ENCODE measurements at places on chromosomes 7 and 10.
A peak's percentile ranks its signal among the peaks of the same experiment; 100 is the strongest.

DNA sequence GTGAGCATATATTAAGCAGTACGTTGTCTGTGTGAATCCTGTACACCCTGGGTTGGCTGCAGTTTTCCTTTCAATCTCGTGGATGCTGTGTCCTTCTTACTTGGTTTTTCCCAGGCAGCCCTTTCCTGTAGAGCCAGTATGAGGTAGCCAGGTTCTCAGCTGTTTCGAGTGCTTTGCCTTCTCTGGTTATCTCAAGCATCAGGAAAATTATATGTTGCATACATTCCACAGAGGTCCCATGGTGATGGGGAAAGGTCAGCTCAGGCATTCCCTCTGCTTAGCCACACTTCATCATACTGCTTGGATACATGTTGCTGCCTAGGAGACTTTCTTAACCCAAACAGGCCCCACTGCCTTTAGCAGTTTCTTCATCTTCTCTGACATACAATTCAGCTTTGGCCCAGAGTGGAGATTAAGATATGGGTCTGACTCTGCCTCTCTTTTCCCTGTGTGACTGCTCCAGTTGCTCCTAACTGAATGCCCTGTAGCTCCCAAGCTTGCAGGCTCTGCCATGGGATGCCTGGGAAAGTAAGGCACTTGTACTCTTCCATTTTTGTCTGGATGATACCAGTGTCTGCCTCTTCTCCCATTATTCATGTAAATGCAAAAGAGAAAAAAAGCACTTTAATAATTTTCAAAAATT lies 11.3 kb downstream of the GNAI1 start:
- peak; percentile 87 for DNase-seq

- peak; percentile 88 for DNase-seq
These were observed 54.4 kb downstream of the SH3PXD2A start for GRCh38 chr10:103800789-103801540.

DNA sequence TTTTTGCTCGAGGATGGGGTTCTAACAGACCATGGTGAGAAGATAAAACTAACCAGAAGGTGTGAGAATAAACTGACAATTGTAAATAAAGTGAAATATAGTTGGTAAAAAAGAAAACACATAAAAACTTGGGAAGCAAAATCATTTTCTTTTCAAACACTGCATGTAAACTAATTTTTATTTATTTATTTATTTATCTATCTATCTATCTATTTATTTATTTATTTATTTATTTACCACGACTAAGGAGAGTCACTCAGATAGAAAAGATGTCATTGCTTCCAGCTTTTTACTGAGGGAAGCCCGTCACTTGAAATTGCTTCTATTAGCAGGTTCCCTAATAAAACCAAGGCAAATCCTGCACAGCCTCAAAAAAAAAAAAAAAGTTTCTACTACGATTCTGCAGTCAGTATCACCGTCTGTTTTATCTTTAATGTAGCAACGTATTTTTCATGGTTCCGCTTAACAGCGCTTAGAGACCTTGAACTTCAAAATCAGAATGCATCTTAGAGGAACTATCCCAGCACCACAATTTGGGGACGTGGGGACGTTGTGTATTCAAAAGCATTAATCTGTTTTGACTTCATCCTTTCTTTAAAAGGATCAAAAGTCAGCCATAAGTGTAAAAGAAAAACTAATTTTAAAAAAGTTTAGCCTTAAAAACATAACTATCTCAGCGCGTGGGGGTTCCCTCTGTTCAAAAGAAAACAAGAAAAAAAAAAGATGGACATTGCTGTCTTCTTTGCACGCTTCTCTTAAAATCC lies 33.3 kb upstream of the EBLN1 start:
- no peak for DNase-seq

DNA sequence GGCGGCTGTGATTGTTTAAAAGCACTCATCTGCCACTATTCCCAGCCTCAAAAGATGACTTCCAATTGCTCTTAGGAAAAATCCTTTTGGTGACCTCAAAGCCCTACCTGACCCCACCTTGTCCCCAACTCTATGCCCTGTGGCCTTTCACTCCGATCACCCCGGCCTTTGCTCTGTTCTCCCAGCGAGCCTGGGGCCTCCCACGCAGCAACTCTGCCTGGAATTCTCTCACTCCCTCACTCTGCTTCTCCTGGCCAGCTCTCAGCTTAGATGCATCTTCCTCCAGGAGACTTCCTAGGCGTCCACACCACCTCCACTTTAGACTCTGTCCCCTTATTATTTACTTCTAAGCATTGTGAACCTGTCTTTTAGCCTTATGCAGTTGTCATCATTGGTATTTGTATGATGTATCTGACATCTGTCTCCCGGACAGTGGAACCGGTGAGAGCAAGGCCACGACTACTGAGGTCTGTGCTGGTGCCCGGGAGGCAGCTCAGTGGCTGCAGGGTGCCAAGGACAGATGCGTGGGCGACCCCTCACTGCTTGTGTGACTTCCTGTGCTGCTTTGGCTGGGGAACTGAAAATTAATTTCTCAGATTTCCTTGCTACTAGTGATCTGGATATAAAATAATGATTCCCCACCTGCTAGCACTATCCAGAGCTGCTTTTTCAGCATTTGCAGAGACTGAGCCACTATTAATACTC lies 63.0 kb downstream of the PIP4K2A start:
- DNase-seq = no peak

DNA sequence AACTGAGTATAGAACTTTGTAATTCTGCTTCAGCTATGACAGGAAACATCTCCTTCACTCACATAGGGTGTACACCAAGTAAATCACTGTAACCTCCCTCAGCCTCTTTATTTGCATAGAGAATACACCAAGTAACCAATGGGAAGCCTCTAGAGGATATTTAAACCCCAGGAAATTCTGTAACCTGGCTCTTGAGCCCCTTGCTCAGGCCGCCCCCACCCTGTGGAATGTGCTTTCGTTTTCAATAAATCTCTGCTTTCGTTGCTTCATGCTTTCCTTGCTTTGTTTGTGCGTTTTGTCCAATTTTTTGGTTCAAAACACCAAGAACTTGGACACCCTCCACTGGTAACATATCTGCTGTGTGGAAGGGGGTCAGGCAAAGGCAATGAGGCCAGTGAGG lies 60.2 kb downstream of the CLRN3 start:
- no peak for DNase-seq

DNA sequence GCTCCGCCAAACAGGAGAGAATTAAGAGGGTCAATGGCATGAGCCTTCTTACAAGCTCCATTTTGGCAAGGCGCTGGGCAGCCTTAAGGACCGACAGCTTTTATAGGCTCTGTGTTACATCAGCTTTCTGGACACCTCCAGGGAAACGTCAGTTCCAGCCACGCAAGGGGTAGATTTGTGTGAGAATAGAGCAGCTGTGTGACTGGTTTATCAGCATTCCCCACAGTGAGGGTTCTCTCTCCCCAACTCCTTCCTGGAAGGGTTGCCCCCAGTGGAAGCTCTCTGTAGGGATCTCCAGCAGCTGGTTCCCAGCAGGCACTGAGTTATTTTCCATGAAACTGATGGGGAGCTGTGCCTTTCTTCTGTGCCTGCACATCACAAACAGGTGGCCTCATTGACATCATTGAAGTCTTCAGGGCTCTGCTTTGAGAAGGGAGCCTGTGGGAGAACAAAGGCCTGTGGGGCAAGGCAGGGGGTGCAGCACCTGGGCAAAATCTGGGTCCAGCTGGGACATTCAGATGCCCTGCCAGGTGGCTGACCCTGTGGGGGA lies at the start of gene CUZD1:
TSS of gene CUZD1 (minus strand) at position 75 of the 550 bp plus-strand sequence. CDS start at position 61, 14 bp downstream.
- no peak for DNase-seq

DNA sequence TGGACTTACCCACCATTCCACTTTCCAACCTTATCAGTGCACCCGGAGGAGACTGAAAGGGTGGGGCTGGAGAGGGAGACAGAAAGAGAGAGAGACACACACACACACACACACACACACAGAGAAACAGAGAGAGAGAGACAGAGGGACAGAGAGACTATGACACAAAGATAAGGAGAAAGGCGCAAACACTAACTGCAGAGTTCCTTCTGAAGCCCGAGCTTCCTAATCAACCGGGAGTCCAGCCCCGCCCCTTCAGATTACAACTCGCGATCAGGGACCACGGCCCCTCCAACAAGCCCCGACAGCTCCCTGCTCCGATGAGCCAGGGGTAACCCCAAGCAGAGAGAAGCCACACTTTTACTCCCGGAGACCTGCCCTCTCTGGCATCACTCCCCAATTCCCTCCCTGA lies 499 bp downstream of the GAL3ST4 start:
- no peak for DNase-seq

DNA sequence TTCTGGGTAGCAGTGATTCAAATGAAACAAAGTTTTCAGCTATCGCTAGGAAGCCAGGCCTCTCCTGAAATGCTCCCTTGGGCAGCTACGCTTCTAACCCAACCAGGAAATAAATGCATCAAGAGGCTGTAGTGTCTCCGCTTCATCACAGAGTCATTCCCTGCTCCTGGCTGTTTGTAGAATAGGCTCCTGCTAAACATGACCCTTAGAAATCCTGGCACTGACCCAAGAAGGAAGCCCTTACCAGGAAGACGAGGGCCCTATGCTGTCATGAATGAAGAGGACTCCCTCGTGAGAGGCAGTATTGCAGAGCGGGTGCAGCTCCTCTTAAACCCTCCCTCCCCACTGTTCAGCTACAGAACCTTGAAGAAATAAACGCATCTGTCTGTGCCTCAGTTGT lies 48.3 kb downstream of the NOD1 start:
- no peak for DNase-seq

GRCh38 chr7:7201578-7202374 lies 19.4 kb downstream of the C1GALT1 start:
- no peak for DNase-seq

GRCh38 chr7:38907066-38907465 lies 1.9 kb downstream of the VPS41 start:
- DNase-seq = no peak

- peak; percentile 71 for DNase-seq
These were observed 562 bp downstream of the GRK5 start for GRCh38 chr10:119207713-119208552.

- DNase-seq = no peak
These were observed 51.3 kb upstream of the ITPRID1 start for GRCh38 chr7:31462636-31463035.

DNA sequence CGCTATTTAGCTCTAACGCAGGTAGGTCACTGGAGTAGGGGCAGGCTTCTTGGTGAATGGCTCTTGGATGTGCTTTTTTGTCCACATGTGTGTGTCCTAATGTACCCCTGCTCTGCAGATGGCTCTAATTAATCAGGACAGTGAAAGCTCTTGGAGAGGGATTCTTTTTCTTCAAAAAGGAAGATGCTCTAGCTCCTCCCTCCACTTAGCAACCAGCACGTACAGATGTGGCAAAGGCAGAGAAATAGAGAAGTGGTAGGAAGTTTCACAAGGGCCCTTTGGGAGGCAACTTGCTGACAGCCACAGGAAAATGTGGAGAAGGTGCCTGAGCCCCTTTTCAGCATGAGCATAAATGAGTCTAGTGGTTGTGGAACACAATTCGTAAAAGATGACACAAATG lies 221.7 kb downstream of the PLXNA4 start:
- DNase-seq = no peak

GRCh38 chr7:29588900-29589696 lies 25.5 kb downstream of the PRR15 start:
- peak; percentile 68 for DNase-seq

DNA sequence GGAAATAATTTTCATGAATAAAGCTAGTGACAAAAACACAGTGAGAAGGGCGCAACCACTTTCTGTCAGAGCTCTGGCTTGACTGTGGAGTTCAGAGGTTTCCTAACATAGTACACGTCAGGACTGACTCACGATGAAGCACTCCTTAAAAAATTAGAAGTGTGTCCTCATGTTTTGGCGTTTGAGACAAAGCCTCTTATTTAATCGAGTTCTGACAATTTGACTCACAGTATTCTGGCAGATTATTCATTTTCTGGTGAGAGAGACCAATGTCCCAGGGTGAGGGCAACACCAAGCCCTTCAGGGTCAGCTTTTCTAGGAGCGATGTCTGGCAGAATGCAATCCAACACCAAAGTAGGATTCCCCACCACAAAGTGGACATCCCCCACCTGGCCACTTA lies 108.7 kb downstream of the DIP2C start:
- peak; percentile 90 for DNase-seq

GRCh38 chr7:47702080-47702479 lies 120.2 kb upstream of the TNS3 start:
- no peak for DNase-seq

DNA sequence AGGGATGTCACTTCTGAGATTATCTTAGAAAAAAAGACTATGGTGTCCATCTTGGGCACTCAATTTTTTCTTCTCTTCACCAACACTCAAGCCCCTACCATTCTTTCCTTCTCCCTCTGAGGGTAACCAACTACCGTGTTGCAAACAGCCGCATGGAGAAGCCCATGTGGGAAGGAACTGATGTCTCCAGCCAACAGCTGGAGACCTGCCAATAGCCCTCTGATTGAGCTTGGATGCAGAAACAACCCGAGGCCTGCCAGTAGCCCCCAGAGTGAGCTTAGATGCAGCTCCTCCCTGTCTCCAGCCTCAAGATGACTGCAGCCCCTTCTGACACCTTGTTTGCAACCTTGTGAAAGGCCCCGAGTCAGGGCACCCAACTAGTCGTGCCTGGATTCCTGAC lies 36.4 kb upstream of the CHCHD3 start:
- DNase-seq = no peak

DNA sequence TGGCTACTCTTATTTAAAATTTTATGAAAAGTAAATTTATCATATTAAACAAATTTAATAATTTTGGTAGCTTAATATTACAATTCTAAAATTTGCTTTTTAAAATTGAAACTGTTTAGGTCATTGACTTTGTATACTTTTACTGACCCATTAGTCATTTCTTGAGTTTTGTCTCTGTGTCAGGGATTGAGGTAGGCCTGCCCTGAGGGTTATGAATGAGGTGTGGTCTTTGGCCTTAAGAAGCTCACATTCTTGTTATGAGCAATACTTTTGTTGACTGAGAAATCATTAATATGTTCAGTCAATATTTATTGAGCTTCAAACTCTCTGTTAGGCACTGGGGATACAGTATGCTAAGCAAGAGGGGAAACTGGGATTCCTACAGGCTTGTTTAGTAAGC lies 47.0 kb upstream of the RPA3 start:
- DNase-seq = peak; percentile 69

DNA sequence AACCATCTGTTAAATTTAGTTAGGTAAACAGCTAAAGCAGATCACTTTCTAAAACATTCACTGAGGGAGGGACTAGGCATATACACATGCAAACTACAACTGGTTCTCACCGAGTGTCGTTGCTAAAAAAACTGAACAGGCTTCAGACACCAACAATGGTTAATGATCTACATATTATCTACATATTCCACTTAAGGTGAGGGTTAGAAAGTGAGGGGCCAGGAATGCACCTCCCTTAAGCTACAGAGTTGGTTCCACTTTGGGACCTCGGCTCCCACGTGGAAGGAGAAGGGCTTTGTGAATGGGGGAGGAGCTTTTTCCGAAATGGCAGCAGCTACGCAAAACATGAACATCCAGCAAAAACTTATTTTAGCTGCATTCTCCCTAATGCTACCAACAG lies 5.8 kb downstream of the CTBP2 start:
- DNase-seq = peak; percentile 47

GRCh38 chr7:8391353-8392062 lies 41.9 kb upstream of the NXPH1 start:
- no peak for DNase-seq

All from ELR (cell line).